ENCODE measurements at places on chromosomes 2 and 18.

DNA sequence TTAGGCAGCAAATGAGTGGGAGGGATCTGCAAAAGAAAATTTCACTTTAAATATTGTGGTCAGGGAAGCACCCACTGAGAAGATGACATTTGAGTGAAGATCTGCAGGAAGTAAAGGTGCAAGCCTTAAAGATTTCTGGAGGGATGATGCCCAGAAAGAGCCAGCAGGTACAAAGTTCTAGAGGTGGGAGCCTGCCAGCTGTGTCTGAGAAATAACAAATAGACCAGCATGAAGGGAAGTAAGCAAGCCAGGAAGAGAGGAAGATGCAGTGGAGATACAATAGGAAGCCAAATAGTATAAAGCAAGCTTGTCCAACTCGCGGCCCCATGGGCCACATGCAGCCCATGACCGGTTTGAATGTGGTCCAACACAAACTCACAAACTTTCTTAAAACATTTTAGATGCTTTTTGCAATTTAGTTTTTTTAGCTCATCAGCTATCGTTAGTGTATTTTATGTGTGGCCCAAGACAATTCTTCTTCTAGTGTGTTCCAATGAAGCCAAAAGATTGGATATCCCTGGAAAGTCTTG lies 489.9 kb downstream of the DCC start:
- no peak for DNase-seq

- DNase-seq: no peak
Observed at GRCh38 chr18:28204154-28204553, 27.2 kb upstream of the CDH2 start.

DNA sequence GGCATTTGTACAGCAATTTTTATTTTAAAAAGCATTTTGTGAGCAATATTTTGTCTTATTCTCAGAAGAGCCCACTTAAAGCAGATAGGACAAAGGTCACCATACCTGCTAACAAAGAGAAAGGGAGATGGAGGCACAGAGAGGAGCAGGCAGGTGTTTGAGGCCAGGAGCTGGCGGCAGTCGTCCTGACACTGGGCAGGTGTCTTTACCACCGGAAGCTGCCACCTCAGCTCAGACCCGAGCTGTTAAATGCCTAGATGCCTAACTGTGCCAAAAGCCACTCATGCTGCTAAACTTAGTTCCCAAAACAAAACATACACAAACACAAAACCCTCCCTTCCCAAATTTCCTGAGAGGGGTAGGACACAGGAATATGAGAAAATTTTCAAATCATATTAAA lies 120.9 kb downstream of the CNTNAP5 start:
- no peak for DNase-seq

DNA sequence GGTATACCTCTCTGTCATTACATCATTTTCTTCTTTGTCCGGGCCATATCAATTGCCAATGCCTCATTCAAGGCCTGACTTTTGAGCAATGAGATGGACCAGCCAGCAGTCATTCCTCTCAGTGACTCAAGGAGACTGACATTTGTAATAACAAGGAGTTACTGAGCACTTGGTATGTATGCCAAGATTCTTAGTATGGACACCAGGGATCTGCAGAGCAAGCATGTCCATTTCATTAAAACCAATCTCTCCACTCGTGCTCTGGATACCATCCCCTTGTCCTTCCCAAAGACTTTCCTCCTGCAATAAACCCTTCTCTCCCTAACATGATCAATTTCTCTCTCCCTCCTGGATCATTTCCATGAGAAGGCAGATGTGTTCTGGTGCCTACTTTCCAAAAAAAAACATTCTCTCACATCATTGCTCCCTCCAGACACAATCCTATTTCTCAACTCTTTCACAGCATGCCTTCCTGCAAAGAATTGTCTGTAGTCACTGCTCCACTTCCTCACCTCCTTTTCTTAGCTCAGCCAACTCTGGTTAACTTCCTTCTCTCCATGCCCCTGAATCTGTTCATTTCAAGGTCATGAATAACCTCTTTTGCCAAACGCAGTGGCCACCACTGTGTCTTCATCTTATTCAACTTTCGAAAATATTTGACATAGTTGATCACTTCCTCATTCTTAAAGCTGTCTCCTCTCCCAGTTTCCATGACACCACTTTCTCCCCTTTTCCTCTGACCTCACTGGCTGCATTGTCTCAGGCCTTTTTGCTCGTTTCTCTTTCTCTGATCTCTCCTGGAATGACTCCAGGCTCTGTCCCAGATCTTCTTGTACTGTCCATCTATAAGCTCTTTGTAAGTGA lies 102.8 kb upstream of the CYP1B1 start:
- DNase-seq: peak; percentile 34

DNA sequence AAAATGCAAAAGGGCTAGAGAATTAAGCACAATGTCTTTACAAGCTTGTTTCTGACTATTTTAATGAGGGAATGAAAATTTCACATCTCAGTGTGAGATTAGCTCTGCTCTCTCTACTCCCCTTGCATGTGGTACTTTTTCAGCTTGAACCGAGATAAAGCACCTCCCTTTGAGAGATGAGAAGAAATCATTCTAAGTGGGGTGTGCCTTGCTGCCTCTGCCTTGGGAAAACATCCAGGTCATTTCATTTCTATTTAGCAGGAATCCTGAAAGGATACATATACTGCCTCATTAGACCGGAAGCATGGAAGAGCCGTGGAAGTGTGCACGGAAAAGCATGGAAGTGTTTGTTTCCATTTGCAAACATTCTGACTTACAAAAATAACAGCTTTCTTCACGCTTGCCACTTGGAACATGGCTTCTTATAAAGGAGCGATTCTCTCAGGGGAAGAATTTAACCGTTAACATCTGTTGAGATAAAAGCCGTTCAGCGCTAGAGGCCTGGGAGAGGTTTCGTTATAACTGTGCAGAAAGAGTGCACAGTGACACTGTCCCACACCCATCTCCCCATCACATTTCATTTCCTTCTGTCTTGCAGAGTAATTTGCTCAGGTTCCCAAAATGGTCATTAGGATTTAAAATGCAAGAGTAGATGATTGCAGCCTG lies 16.7 kb downstream of the NOSTRIN start:
- DNase-seq: no peak
